ENCODE measurements at places on chromosomes 5 and 9.

DNA sequence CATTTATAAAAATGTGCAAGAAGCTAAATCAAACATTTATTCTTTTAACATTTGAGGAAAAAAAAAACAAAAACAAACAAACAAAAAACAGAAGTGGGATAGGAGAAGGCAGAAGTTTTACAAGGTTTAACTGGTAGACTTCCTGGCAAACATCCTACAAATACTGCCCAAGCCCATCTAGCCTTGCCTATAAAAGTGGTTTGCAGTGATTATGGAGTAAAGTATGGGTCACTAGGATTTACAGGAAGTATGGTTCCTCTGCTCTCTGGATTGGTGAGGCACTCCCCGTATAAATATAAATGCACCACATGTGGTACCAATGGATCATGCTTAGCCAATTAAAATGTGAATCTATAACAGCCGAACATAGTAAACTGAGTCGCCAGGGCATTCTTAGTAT, 291.9 kb downstream of the EDIL3 start:
- no peak for DNase-seq

- DNase-seq: no peak
Observed at GRCh38 chr5:141617682-141618029, 1.1 kb downstream of the DIAPH1 start.

DNA sequence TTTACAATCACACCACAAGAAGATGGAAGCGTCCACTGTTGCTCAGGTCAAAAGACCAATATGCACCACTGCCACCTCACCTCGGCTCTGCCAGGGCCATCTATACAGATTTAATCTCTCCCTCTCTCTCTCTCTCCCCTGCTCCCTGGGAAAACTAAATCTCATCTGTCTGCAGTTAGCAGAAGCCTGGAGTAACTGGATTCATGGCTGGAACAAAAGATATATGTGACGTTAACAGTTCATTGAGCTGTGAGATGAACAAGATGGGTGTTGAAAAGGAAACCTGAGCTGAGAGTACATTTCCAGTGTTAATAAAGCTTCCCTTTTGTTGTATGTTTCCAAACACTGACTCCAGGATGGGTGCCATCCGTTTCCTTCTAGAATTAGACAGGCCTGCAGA, 369.7 kb downstream of the CDK5RAP2 start:
- no peak for DNase-seq

DNA sequence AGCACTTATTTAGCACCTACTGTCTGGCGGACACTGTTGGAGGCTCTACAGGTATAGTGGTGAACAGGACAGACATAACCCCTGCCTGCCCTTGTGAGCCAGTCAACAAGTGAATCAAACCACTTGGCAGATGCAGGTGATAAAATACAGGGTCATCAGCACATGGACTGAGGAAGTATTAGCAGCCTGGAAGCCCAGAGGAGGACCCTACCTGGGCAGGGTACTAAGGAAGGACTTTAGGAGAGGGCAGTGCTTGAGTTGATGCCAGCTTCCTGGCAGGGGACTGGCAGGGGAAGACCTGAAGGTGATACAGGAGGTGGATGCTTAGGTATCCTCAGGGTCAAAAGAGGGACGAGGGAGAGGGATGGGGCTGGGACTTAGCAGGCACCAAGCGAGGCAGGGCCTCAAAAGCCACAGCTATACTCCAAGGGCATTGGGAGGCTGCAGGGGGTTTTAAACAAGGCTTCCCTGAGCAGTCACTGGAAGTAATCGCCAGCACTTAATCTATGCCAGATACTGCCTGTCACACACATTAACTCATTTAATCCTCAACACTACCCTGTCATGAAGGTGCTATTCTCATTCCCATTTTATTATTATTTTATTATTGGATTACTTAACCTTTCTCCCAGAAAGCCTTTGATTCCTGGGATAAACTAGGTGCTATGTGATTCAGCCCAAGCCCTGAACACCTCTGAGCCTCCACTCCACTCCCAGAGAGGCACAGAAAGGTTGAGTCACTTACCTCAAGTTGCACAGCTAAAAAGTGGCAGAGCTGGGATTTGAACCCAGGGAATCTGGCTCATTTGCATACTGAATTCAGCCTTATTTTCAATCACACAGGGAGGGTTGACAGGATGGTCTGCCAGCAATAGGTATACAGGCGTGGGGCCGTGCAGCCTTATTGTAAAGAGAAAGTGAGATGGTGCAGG, 63.8 kb upstream of the ORM1 start:
- no peak for DNase-seq

- no peak for DNase-seq
Observed at GRCh38 chr9:133583586-133583985, 25.6 kb downstream of the FAM163B start.

DNA sequence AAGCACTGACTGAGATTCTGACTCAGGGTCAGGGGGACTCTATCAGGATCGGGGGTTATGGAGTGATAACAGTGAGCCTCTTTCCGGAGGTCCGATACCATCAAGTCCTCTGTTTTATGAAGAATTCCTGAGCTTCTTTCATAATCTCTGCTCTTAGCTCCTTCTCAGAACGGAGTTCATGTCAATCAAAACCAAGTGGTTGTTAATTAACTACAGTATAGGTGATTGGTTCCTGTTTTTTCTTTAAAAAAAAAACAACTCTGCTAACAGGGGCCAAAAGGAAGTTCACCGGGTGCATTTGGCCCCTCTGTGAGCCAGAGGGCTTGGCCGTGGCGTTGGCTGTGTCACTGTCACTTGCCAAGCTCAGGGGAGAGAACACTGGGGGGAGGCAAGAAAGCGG, 4.0 kb downstream of the GFI1B start:
- DNase-seq: no peak

GRCh38 chr9:126756876-126757415, 47.9 kb upstream of the ZBTB43 start:
- DNase-seq: no peak

DNA sequence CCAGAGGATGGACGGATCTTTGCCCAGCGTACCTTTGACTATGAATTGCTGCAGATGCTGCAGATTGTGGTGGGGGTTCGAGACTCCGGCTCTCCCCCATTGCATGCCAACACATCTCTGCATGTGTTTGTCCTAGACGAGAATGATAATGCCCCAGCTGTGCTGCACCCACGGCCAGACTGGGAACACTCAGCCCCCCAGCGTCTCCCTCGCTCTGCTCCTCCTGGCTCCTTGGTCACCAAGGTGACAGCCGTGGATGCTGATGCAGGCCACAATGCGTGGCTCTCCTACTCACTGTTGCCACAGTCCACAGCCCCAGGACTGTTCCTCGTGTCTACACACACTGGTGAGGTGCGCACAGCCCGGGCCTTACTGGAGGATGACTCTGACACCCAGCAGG, 1.9 kb downstream of the PCDHGC5 start:
- DNase-seq: no peak

- DNase-seq: no peak
Observed at GRCh38 chr9:91359734-91360470, 1.8 kb downstream of the AUH start.

DNA sequence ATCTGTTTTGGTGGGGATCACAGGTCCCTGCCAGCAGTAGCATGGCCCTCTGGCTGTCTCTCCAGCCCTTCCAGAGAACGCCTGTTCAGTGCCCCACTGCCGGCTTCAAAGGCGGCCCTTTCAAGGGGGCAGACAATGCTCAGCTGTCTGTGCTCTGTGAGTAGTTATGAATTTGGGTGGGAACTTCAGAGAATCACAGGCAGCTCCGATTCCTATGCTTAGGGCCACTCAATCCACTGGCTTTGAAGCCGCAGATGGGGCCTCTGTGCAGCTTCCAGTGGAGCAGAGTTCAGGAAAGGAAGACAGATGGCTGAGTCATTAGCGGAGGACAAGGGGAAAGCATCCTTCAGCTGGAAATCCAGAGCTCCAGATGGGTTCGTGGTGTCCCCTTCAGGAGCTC, 42.4 kb downstream of the NKX2-5 start:
- no peak for DNase-seq

DNA sequence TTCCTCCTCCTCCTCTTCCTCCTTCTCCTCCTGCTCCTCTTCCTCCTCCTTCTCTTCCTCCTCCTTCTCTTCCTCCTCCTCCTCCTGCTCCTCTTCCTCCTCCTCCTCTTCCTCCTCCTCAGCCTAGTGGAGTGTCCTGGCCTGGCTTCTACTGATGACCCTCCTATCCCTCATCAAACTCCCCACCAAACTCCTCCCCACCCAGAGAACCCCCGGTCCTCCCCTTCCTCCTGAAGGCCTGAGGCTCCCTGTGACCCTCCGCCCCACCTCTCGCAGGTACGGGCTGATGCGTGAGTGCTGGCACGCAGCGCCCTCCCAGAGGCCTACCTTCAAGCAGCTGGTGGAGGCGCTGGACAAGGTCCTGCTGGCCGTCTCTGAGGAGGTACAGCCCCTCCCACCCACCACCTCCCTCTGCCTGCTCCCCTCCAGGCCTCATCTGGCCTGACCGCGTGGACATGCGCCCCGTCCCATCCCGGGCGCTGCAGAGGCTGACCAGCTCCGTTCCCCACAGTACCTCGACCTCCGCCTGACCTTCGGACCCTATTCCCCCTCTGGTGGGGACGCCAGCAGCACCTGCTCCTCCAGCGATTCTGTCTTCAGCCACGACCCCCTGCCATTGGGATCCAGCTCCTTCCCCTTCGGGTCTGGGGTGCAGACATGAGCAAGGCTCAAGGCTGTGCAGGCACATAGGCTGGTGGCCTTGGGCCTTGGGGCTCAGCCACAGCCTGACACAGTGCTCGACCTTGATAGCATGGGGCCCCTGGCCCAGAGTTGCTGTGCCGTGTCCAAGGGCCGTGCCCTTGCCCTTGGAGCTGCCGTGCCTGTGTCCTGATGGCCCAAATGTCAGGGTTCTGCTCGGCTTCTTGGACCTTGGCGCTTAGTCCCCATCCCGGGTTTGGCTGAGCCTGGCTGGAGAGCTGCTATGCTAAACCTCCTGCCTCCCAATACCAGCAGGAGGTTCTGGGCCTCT, 10.6 kb downstream of the FGFR4 start:
- DNase-seq: no peak

- DNase-seq: no peak
Observed at GRCh38 chr9:18761742-18762300, 271.2 kb downstream of the SAXO1 start.

DNA sequence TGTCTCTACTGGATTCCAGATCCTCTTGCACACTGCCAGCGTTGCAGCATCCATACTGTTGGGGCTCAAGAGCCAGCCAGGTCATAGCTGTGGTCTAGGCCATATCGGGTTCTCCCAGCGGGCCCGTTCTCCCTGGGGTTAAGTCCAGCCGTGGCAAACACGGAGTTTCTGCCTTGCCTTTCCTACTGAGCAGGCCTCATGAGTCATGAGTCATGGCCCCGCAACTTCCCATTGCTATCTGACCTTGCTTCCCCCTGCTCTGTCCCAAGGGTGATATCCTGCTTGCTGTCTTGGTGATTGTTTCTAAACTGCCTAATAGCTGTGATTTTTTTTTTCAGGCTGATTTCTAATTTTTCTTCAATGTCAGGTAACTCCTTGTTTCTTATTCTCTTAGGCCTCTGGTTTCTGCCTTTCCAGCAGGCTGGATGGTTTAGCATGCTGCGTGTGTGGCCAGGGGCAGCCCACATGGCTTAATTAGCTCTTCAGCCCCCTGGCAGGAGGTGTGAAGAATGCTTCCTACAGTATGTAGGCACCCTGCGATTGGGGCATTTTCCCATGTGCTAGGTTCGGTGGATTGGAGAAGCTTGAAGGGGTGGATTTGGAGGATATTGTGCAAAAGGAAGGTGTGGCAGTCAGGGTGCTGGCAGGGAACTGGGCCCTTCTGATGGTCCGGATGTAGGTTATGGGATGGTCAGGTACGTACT, 18.7 kb downstream of the DAPK1 start:
- no peak for DNase-seq

GRCh38 chr5:135662061-135662481, 83.3 kb upstream of the CXCL14 start:
- DNase-seq: no peak

DNA sequence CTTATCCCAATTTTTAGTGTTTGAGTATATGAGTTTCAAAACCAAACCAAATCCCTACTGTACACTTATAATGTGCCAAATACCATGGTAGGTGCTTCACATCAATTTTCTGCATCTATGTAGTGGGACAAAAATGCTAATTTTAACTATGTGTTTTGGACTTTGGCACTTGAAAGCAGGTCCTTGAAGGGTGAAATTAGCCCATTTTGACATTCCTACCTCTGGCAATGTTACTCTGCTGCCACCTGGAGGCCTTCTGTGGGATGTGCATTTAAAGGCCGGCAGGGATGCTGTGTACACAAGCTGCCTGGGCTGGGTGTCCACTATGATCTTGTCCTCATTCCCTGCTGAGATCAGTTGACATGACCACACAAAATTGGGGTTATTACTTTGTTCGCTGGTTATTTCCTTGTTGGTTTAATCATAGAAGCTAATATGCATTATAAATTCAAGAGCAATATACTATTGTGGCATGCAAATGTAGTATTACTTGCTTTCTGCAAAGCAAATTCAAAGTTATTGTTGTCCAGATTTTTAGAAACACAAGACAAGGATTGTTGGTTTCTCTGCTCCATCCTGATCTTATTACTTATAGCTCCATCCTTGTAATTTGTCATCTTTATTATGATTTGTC, 166.8 kb downstream of the ARHGEF28 start:
- DNase-seq: peak; percentile 42

DNA sequence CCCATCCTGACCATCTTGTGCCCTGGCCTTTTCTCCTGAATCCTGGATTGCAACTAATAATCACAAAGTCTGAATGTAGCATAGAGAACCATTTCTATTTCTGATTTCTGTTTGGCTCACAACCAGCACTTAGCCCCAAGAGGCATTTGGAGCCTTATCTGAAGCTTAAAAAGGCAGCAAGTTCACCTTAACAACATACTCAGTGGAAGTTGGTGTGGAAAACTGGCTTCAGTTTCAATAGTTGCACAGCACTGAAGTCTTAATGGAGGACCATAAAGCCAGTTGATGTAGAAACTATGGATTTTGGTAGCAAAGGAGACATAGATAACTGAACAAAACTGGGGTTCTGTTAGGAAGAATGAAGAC, 574.1 kb downstream of the PSAT1 start:
- no peak for DNase-seq

GRCh38 chr5:1907616-1908015, 24.9 kb upstream of the IRX4 start:
- no peak for DNase-seq

DNA sequence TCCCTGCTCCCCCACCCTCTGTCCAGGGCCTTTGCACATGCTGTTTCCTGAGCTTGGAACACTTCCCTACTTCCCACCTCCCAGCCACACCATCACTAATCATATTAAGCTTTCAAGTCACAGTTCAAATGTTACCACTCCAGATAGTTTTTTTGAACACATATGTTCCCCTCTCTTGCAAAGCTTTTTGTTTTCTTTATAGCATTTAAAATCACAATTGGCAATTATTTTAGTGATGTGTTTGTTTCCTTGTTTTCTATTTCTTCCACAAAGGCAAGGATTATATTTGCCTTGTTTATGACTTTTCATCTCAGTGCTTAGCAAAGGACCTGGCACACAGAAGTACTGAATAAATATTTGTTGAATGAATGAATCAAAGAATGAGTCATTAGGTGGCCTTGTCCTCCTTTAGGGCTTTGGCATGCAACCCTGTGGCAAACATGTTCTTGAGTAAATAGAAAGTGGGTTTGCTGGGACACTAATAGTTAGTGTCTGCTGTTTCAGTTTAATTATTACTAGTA, 386.8 kb downstream of the FGF10 start:
- no peak for DNase-seq

Data from iPS DF 19.7 (cell line).